ENCODE measurements at places on chromosomes 5 and 9.

- DNase-seq = no peak
Measured at GRCh38 chr5:167355346-167355745, 936.1 kb upstream of the WWC1 start.

GRCh38 chr9:36125062-36125855 lies 11.3 kb upstream of the GLIPR2 start:
- DNase-seq = no peak

DNA sequence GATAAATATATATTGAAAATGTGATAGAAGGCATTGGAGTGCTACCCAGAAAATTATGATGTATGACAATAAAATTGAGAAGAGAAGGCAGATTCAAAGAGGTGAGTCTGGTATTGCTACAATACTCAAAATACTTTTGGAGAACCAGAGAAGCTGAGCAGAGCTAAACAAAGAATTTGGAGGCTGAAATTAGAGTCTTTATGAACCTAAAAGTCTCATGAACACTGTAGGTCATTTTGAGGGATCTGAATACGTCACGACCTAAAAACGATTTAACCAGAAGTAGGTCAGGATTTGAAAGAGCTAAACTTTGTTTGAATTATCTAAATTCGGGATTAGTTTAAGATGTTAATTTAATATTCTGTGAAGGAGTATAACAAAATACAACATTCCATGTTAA lies 182.4 kb upstream of the CDH9 start:
- DNase-seq = no peak

DNA sequence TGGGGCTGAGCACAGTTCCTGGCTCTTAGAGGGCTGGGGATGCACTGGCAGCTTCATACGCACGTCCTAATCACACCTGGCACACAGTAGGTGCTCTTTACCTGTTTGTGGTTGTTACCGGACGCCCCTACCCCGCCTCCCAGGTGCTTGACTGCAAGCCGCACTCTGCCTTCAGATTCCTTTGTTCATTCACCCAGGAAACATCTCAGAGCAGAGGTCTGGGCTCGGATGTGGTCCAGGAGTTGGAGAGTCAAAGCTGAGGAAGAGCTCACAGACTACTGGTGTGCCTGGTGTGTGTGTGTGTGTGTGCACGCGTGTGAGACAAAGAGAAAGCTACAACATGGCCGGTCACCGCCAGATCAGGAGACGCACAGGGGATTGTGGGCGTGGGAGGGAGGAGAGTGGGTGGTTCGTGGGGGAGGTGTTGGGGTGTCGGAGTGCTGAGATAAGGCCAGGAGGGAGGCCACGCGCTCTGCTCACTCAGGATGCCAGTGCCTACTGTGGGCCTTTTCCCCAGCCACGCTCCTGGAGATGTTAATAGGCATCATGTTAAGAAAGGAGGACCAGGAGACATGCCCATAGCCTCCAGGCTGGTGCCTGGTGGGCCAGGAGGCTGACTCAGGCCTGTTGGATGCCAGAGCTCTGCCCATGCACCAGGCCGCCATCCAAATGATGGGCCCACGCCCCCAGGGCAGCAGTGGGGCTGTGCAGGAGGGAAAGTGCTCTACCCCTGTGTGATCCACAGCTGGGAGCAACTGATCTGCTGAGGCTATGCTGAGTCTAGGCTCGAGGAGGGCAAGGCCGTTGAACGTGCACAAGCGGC lies 39.9 kb downstream of the CRB2 start:
- no peak for DNase-seq

GRCh38 chr5:172911976-172912375 lies 47.2 kb upstream of the RPL26L1 start:
- no peak for DNase-seq

GRCh38 chr9:134304690-134305089 lies 21.6 kb upstream of the RXRA start:
- no peak for DNase-seq

GRCh38 chr5:57466544-57466943 lies 16.1 kb downstream of the ACTBL2 start:
- DNase-seq = no peak

GRCh38 chr9:134320126-134320867 lies 6.0 kb upstream of the RXRA start:
- DNase-seq = no peak

GRCh38 chr5:35656721-35657120 lies 39.1 kb downstream of the SPEF2 start:
- DNase-seq = no peak

GRCh38 chr5:75331-76320 lies 16.3 kb upstream of the PLEKHG4B start:
- DNase-seq = no peak

DNA sequence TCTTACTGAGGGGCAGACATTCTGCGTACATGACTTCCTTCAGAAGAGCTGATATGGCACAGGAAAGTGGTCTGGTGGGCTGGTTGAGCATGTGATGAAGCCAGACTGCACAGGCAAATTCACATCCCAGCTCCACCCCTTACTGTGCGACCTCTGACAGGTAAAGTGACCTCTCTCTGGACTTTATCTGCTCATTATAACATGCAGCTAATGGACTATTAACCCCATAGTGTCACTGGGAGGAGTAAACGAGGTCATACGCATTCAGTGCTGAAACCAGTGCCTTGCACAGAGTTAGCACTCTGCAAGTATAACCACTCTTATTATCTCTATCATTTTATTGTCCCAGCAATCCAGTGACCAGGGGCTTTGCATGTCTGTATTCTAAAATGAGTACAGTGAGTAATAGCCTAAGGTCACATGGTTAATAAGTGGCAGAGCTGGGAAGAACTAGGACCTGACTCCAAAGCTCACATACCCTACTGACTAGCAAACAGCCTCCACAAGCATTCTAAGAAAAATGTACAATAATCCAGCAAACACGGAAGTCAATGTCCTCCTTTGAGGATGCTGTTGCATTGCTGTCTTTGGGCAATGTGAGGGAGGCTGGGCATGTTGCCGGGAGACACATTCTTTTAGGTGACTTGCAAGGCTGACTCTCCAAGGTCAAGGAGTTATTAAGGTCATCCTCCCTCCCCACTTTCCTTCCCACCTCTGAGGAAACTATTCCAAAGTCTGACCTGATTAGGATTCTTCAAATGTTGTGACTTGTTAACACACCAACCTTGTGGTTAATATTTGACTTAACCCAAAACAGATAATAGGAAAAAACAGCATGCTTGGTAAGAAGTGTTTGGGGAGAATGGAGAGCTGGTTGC lies 19.0 kb downstream of the GLRX start:
- DNase-seq = no peak

DNA sequence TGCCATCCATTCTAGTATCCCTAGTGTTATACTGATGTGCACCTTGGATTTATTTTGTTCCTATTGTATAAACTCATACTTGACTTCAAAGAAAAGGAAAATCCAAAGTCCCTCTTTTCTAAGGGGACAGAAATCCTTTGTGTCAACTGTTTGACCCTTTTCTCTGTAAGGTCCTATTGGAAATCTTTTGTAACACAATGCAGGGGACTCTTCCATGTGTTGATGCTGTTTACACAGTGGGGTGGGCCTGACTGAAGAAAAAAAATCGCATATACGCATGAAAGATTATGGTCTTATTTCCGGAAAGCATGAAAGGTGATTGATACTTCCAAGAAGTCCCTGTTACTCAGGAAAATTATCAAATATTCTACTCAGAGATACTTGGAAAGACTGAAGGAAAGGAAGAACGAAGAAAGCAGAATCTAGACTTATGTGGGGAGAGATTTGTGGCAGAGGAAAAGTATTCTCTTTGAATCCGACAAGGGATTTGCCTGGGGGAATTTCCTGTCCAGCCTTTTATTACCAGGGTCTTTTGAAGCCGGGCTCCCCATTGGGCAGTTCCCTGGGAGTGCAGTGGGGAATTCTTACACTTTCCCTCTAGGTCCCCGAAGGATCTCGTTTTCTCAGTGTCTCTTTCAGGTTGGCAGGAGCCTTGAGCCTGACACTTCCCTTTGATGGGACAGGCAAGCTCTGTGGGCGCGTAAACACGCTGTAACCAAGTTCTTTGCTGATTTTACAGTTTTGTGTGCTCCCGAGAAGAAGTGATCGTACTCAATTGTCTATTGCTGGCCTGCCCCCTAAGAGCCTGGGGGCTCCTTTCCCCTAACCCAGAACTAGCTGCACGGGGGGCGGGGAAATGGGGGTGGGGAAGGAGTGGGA lies 779 bp upstream of the VCAN start:
- DNase-seq = no peak

DNA sequence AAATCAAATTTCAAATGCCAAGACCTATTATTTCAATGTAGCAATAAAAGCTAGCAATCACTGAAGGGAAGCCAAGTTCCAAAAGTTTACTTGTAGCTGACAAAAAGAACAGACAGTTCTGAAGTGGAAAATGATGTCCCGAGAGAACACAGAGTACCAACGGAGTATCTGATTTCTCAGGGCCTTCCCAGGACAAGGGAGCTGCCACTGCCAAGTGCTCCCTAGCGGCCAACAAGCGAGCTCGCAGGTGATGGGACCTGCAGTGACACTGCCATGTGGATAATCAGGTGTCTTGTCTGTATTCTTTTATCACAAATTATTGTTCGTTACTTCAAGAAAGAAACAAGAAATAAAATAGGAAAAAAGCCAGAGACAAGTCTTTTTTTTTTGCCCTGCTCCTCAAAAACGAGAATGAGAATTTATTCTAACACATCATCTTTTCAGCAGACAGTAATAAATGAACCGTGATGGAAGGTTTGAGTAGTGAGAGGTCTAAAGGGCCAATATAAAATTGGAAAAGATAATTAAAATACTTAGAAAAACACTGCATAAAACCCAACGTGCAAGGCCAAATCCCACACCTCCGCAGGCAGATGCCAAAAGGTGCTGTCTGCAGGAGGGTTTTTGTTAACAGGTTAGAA lies 159.4 kb downstream of the MYO10 start:
- DNase-seq = no peak

DNA sequence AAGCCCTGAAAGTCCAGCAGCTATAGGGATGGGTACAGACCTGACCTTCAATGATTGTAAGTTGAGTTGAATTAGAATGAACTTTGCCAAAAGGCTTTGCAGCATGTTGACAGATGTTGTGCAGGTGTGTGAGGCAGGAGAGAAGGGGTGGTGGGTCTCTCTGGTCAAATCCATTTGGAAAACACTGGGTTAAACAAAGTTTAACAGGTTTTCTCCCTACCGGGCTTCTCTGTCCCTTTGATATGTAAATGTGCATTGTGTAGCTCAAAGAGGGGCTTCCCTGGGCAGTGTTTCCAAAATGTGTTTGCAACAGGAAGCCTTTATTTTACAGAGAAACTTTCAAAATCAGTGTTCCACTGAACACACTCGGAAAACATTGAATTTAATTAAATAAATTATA lies 72.1 kb upstream of the BRINP1 start:
- no peak for DNase-seq

DNA sequence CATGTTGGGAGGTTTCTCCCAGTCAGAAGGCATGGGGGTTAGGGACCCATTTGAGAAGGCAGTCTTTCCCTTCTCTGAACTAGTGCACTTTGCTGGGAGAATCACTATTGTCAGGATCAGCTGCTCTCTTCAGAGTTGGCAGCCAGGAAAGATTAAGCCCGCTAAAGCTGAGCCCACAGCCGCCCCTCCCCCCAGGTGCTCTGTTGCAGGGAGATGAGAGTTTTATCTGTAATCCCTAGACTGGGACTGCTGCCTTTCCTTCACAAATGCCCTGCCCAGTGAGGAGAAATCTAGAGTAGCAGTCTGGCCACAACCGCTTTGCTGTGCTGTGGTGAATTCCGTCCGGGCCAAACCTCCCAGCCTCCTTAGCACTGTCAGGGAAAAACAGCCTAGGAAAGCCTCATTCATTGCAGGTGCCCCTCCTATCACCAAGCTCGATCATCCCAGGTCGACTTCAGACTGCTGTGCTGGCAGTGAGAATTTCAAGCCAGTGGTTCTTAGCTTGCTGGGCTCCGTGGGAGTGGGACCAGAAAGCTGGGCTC lies 69.8 kb downstream of the CNTLN start:
- DNase-seq = no peak

DNA sequence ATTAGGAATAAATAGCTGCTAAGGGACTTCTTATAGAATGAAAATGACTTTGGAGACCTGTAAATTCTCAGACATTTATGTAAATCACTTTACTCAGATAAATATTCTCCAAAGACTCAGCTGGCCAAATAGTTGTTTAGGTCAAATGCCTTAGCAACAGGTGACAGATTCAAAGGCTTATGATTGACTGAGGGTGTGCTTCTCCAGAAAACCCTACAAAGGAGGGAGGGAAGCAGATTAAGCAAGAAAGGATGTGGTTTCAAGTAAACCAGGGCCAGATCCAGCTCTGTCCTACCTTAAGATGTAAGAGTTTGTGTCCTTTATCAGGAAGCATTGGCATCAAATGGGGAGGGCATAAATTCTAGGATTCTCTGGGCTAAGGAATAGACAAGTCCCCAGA lies 433.0 kb downstream of the TLE1 start:
- DNase-seq = no peak

DNA sequence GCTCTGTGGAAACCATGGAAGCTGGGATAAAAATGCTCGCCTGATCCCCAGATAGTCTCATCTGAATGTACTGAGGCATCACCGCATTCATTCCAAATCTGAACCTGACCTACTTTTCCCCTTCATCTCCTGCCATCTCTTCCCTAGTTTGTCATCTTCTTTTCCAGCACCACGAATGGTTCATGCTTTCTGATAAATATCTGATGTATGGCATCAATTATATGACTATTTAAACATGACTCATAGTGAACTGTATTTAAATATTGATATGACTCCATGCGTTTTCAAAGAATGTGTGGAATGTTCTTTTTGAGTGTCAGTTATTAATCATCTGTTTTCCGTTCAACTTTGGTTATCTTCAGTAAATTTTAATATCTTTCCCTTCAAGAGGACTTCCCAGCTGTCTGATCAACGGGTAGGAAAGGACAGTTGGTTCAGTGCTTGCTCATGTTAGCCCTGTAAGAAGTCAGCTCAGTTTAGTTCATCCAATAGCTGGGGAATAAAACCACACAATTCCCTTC lies 21.1 kb downstream of the BASP1 start:
- DNase-seq = no peak

- DNase-seq = no peak
Measured at GRCh38 chr9:77450085-77450475, 198.0 kb downstream of the GNA14 start.

DNA sequence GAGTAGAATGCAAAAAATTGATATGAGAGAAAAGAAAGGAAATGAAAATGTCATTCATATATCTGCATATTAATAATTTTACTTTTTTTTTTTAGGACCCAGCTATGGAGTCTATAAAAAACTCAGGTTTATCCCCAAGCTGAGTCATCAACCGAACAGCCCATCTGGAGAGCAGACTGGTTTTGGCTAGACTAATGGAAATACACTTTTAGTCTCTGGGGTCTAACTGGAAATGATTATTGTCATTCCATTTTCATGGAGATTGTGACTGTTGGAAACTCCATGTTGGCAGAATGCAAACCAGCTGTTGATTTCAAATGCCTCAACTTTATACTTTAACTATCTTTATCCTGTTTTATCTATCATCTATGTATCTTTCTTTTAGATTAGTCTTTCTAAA lies 28.7 kb downstream of the ANXA1 start:
- no peak for DNase-seq

Data from stimulated activated CD4-positive, alpha-beta T cell treated with anti-CD3 and anti-CD28 coated beads, Interleukin-1b, Interleukin-23, amount 100 ng/mL, for 24 hours (primary cell).